ENCODE measurements at places on chromosomes 2 and 18. TPM values are rescaled to one million over a fixed set of nuclear protein-coding genes. Genes with fewer than 3 reads are reported as not detected.

GRCh38 chr2:237345891-237346640, 67.9 kb downstream of the COL6A3 start:
- no peak for DNase-seq

DNA sequence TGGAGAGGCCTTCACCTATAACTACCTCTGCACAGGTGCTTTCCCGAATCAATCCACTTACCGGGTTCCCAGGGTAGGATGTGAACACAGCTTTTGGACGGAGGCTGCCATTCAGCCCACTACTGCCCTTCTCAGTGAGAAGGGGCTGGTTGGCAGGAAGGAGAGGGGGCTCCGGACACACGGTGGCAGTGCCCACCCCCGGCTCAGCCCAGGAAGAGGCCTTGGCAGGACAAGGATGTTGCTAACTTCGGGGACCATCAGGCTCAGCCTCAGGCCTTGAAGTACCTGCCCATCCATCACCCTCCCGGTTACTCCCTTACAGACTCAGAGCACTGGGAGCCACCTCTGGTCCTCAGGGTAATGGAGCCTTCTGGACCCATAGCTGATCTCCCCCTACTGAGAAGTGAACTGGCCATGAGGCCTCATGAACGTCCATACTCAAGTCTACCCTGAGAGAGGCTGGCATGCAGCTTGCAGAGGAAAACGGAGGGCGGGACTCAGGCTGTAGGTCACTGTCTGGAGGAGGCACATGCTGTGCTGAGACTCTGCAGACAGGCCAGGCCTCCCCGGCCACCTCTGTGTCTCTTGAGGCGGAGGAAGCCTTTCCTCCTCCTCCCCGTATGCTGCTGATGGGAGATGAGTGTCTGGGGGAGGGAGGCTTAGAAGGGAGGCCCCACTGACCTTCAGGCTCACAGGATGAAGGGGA, 191.0 kb downstream of the TWIST2 start:
- DNase-seq = no peak

GRCh38 chr2:218249691-218250090, 11.1 kb upstream of the GPBAR1 start:
- no peak for DNase-seq

DNA sequence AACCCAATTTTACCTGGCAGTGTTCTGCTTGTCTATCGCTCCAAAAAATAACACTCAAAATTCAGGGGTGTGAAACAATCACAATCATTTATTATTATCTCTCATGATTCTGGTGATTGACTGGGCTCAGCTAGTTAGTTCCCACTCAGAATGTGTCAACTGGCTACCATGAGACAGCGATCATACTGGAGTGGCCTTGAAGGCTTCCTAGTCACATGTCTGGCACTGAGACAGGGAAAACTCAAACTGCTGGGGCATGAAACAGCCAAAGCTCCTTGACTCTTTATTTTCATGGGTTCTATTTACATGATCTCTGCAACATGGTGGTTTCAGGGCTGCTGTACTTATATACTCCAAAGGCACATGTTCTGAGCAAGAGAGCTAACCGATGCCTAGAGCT, 6.2 kb upstream of the ANXA4 start:
- DNase-seq = no peak

Gene IL36RN
- total RNA-seq = not detected
